ENCODE measurements at places on chromosomes 3 and 15. TPM values are rescaled to one million over a fixed set of nuclear protein-coding genes. Genes with fewer than 3 reads are reported as not detected.
A peak's percentile ranks its signal among the peaks of the same experiment; 100 is the strongest.

DNA sequence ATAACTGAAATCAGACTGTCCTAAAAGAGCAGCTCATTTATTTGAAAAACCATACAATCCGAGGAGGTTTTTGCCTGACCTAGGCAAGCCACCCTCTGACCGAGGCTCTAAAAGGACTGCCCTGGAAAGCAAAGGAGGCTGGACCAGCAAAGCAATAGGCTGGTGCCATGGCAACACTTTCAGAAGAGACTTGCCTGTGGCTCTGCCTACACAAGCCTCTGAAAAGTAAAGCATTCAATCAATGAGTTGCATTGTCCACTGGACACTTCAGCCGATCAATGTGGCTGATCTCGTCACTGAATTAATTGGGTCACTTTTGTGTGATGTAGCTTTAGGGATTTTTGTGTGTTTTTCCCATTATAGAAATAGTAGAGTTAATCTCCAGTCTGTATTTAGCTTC, 99.1 kb upstream of the SEMA6D start:
- H3K4me3 ChIP-seq = no peak overlapping the region
- no peaks in the 10 kb centered on the region for H3K36me3 ChIP-seq
- no peaks in the 10 kb centered on the region for H3K4me1 ChIP-seq
- no peaks in the 10 kb centered on the region for H3K27me3 ChIP-seq

DNA sequence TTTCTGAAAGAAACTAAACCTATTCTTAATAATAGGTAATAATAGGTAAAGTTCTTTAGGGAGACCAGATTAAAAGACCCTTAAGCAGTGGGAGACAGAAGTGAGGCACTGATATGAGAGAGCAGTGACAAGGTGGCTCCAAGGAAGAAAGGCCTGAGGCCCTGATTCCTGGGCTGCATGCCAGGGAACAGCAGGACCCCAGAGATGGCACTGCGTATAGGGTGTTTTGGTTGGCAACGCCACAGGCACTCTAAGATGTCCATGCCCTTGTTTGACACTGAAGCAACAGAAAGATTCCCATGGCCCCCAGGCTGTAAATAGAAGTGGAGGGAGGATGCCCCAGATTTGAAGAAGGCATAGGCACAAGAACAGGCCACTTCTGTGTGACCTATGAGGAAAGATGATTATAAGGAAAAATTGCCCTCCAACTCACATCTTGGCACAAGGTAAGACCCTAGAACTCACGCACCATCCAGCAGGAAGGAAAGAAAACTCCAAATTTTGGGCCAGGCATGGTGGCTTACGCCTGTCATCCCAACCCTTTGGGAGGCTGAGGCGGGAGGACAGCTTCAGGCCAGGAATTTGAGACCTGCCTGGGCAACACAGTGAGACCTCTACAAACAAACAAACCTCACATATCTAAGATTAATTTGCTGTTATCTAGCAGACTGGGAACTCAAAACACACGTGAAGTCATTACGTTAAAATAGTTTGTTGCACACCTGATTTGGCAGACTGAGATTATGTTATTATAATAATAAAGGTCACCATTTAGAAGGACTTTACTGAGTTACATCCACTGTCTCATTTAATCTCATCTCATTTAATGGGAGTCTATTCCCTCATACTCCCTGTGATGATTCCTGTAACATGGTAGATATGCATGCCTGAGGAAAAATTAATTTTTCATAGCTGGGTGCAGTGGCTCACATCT, 10.5 kb upstream of the BLM start:
- H3K27me3 ChIP-seq = no peaks in the 10 kb centered on the region
- H3K4me1 ChIP-seq = peaks cover 6% of the 10 kb centered on the region
- DNase-seq = no peak
- no peak overlapping the region for H3K27ac ChIP-seq

GRCh38 chr15:38019066-38019465, 84.6 kb downstream of the TMCO5A start:
- H3K4me3 ChIP-seq = no peak overlapping the region
- DNase-seq = no peak
- peaks cover 3% of the 10 kb centered on the region for H3K27me3 ChIP-seq
- no peak overlapping the region for H3K27ac ChIP-seq
- no peaks in the 10 kb centered on the region for H3K36me3 ChIP-seq
- H3K4me1 ChIP-seq = no peaks in the 10 kb centered on the region

DNA sequence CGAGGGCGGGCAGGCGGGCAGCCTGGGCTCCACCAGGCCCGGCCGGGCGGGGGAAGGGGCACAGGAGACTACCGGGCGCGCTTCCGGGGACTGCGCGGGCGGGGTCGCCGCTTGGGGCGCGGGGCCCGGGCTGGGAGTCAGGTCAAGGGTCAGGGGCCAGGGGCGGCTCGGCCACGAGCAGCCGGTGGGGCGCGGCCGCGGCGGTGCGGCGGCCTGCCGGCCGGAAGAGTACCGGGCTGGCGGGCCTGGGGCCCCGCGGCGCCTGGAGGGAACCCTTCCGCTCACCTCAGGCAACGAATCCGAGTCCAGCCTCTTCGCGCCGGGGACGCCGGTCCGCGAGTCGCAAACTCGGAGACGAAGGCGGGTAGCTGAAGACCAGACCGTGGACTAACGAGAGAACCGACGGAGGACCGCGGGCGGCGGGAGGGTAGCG, 225 bp downstream of the RHOA start:
- H3K4me1 ChIP-seq = peaks cover 60% of the 10 kb centered on the region
- H3K27ac ChIP-seq = peak overlapping the region; percentile 95
- H3K27me3 ChIP-seq = peaks cover 2% of the 10 kb centered on the region

GRCh38 chr15:68430471-68431036, 1.4 kb downstream of the ITGA11 start:
- peaks cover 63% of the 10 kb centered on the region for H3K27me3 ChIP-seq
- no peak overlapping the region for H3K4me3 ChIP-seq
- H3K4me1 ChIP-seq = no peaks in the 10 kb centered on the region
- no peaks in the 10 kb centered on the region for H3K36me3 ChIP-seq

GRCh38 chr3:123522320-123523022, 62.4 kb downstream of the HACD2 start:
- no peak for DNase-seq
- H3K27me3 ChIP-seq = no peaks in the 10 kb centered on the region
- H3K36me3 ChIP-seq = peaks cover 13% of the 10 kb centered on the region
- H3K27ac ChIP-seq = no peak overlapping the region

DNA sequence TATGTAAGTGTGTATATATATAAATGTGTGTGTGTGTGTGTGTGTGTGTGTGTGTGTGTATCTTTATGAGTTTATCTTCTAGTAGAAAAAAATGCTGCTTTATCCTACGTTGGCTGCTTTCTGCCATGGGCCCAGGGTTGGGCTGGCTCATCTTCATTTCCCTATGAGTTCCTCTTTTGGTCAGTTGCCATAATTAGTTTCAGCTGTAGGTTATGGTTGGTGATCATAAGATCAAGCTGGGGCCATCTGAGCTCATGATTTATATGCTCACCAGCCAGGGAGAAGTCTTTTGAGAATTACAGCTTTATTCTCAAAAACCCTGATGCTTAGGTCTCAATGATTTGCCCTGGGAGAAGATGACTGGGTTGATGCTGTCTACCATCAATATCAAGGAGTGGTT, 775.8 kb upstream of the ARPP21 start:
- no peaks in the 10 kb centered on the region for H3K27me3 ChIP-seq
- DNase-seq = no peak
- H3K4me1 ChIP-seq = no peaks in the 10 kb centered on the region

IL16 gene
- total RNA-seq = 97.2 TPM

SH3GL3 gene
- total RNA-seq = not detected

Measured in activated CD4-positive, alpha-beta T cell treated with anti-CD3 and anti-CD28 coated beads, Interleukin-2, amount 10 ng/mL, durations not matched to agents 24 days and 14 days (primary cell).